ENCODE measurements at places on chromosomes 1 and 21. TPM values are rescaled to one million over a fixed set of nuclear protein-coding genes. Genes with fewer than 3 reads are reported as not detected.

GRCh38 chr21:43902441-43902840 is 37.4 kb downstream of the AGPAT3 start:
- no peak for DNase-seq

GRCh38 chr1:57115030-57115614 is 149.3 kb upstream of the C8B start:
- DNase-seq = no peak

The NECAP2 gene
- 34.4 TPM for total RNA-seq

The UTS2 gene
- total RNA-seq = not detected

DNA sequence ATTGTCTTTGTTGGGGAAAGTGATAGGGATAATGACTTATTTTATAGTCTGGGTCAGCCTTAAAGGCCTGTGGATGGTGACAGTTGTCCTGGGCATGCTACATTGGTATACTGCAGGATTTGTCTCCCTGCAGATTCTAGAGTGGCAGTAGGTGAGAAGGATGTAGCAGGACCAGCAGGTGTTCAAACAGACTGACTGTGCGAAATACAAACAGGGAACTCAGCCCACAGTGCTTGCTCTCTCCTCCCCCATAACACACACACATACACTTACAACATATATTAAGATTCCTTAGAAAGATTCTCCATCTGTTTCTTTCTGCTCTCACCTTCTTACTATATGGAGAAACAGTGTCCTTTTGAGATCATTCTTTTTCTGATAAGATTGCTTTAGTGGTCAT is 6.9 kb downstream of the PDE4B start:
- no peak for DNase-seq

The PDC gene
- total RNA-seq = not detected

The TNFSF4 gene
- total RNA-seq = 2.1 TPM

GRCh38 chr1:3452866-3453175 is 1.6 kb upstream of the ARHGEF16 start:
- peak; percentile 47 for DNase-seq

DNA sequence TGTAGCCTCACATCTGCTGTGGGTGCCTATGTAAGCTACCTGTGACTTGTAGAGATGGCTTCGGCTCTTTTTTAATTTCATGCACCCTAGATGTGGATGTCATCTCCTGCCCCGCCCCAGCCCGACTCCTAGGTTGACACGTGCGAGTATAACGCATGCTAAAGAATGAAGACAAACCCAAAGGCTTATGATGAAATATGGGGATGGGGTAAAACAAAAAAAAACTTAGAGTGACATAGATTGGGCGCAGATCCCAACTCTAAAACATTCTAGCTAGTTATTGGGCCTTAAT is 613 bp upstream of the ERO1B start:
- DNase-seq = peak; percentile 62

- no peak for DNase-seq
These were observed 163.2 kb downstream of the FMN2 start for GRCh38 chr1:240254778-240255291.

DNA sequence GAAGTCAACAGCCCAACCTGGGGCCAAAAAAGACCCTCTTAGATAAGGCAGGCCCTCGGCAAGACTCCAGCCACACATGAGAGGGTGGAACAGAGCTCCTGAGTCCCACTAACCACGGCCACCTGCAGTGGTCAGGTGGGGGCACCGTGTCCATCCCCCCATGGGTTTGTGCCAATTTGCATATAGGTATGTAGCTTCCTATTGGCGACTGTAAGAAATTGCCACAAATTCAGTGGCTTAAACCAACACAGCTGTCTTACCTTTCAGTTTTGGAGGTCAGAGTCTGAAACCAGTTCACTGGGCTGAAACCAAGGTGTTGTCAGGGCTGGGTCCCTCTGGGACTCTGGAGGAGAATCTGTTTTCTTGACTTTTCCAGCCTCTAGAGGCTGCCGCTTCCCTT is 59.3 kb downstream of the COL18A1 start:
- DNase-seq = peak; percentile 36

The C1QB gene
- total RNA-seq = 215 TPM

GRCh38 chr1:185478877-185479276 is 161.8 kb upstream of the IVNS1ABP start:
- DNase-seq = no peak

DNA sequence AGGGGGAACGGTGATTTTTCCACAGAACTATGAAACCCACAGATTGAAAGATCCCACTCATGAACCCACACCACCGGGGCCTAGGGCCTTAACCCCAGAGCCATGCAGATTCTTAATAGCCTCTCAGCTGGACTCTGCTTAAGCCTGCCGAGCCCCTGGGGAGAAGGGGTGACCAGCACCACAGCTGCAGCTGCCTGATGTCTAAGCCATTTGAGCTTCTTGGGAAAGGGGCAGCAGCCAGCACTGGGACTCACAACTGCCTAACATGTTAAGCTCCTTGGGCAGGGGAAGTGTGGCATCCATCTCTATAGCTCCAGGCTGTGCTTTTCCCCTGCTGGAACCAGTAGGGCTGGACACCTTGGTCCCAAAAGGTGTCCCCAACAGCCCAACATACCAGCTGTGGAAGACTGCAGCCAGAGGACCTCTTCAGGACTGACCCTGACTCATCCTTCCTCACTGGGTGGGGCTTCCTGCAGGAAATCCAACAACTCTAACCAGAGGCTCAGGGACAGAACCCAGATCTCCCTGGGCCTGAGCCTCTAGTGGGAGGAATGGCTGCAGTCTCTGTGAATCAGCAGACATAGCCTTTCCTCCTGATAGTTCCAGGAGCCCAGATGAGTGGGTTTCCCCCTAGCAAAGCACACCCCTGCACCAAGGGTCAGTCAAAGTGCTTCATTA is 34.6 kb upstream of the FMO3 start:
- no peak for DNase-seq

The TSPAN1 gene
- 1,819 TPM for total RNA-seq

The TATDN3 gene
- 9.2 TPM for total RNA-seq

DNA sequence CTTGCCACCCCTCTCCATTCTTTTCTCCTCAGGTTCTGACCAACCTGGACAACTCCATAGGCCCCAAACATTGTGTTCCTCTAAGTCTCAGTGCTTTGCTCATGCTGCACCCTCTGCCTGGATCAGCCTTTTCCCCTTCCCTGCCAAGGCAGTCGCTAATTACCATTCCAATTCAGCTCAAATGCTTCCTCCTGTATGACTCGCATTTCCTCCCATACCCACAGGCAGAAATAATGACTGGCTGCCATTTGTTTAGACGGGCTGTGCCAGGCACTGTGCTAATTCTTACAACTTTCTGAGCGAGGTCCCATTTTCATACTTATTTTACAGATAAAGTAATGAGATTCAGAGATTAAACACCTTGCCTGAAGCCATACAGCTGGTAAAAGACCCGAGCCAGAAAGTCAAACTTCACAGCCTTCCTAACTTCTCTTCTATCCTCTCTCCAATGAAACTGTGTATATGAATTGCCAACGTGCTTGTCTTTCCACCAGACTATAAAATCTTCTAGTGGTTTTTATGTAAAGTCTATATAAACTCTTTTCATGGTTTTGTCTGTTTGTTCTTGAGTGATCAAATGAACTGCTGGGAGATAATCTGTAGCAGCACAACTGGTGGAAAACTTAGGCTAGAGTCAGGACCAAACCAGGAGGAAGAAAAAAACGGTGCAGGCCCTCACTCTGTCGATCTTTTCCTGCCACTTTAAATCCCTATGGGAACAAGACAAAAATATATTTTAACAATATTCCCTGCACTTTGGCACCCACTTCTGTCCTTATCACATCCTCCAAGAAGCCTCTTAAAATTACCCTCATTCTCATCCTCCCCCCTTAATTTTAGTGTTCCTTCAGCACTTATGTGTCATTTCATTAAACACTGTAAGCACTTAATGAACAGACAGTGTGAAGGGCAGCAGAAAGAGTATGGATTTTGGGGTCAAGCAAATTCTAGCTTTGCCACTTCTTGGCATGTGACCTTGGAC is 33.7 kb downstream of the RAB3B start:
- no peak for DNase-seq

The SFT2D2 gene
- 87.0 TPM for total RNA-seq

DNA sequence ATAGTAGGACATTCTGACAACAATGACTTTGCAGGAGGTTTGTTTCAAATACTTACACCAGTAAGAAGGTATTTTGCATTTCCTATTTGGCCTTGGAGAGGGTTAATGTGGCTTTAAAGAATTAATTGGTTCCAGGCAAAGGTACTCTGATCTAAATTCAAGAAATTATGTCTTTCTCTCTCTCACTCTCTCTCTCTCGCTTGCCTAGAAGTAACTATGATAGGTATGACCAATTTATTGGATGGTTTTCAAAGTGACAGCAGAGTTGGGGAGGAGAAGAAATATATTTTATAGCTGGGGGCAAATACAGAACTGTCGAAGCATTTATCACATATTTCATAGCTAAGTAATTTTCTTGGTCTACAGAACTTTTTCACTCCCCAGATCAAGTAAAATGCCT is 116.0 kb downstream of the ATP6V1G3 start:
- DNase-seq = no peak

The FABP3 gene
- total RNA-seq = 7.1 TPM

DNA sequence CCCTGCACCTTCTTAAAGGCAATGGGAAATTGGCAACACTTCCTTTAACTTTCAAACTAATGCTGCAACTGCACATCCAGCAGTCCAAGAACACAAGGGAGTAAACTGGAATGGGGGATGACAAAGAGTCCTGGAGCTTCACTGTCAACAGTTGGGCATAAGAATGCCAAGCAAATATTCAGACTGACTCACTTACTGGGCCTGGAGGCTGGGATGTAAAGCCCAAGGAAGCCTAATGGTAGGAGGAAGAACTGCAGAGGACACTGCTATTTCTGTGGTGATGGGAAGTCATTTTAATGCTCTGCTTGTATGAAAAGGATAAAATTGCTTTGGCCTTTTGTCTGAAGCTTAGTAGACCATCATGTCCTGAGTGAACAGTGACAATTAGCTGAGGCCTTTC is 15.7 kb upstream of the DMRTA2 start:
- no peak for DNase-seq

GRCh38 chr1:196690582-196690981 is 38.7 kb downstream of the CFH start:
- DNase-seq = no peak

DNA sequence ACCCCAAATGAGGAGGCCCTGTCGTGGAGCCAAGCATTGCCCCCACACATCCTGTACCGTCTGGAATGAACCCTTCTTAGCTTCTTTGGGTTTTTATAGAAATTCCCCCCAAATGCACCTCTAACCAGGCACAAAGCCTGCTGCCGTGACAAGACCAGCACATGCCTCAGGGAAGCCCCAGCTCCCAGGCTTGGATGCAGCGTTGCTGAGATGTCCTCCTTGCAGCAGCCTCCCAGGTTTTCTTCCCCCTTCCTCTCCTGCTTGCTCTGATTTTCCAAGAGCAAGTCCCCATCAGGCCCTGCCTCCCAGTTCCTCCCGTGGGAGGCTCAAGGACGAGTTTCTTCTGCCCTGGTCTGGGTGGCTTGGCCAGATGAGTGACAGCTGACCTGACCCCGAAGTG is 119.0 kb upstream of the VAMP3 start:
- DNase-seq = no peak

- peak; percentile 63 for DNase-seq
These were observed 2.2 kb downstream of the IL10RB start for GRCh38 chr21:33268393-33268736.

DNA sequence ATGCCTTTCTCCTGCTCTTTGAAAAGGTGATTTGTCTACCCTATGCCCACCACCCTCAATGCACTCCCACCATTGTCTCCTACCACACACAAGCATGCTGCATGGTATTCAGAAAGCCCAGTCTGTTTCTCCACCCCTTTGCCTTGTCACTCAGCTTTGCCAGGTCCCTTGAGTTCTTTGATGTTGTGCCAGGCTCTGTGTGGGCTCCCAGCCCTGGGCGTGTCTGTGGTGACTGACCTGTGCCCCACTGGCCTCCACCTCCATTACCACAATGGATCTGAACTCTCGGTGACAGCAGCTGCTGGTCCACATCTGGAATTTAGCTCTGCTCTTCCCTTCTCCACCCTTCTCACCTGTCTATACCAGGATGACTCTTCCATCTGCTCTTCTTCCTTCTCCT is 34.9 kb downstream of the ATP2B4 start:
- DNase-seq = peak; percentile 65

GRCh38 chr1:115331558-115332331 is 6.3 kb downstream of the NGF start:
- no peak for DNase-seq

The CCDC185 gene
- total RNA-seq = not detected

The SHC1 gene
- total RNA-seq = 122 TPM

DNA sequence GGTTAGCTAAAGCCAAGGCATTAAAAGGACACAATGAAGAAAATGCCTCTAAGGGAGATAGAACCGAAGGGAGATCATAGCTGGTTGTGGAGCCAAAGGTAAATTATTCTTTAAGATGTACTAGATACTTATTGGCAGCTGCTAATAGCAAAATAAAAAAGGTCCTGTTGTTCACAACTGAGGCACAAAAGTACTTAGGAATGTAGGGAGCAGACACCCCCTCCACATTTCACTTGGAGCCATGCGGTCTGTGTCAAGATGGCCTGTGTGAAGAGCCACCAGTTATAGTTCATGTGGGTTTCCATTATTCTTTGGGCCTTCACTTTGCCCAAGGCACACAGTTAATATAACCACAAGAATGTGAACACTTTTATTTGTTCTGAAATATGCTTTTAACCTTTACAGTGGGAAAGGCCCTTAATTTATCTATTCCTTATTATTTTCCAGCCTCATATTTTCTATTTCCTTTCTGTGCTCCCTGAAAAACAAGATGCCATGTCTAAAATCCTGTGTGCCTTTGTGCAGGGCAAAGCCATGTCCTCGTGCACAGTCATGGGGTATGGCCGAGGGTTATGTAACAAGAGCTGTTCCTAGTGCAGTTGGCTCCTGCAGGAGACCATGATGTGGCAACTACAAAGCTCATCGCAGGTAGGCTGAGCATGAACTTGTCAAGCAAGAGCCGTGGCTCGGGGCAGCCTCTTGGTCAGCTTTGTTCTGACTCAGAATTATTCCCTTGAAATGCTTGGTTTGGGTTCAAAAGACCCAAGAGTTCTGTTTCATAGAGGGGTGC is 16.2 kb upstream of the WDR26 start:
- DNase-seq = no peak

GRCh38 chr1:160795951-160796383 is at the start of gene LY9:
Gene LY9 (plus strand): TSS chr1:160796174. CDS start chr1:160796188, 14 bp downstream.
- no peak for DNase-seq

GRCh38 chr1:198598796-198599321 is 40.0 kb upstream of the PTPRC start:
- DNase-seq = no peak

- no peak for DNase-seq
These were observed 872 bp downstream of the GPBP1L1 start for GRCh38 chr1:45685308-45686014.

DNA sequence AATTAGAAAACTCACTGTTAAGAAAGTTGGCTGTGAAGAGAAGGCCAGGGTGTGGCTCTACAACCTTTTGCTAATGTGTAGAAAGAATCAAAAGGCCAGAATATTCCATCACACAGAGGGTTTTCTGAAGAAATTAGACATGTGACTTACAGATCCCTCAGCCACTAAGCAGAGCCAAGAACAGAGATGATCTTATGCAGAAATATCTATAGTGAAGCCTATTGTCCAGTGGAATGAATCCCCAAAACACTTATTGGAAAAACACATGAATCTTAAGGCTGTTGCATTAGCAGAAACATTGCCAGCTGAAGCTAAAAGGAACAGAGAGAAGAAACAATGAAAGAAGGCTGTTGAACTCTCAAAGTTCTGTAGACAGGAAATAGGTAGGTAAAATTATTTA is 979.2 kb downstream of the MRPL39 start:
- DNase-seq = no peak

The ARHGEF10L gene
- total RNA-seq = 87.6 TPM

- peak; percentile 72 for DNase-seq
These were observed 20.7 kb downstream of the MIS18A start for GRCh38 chr21:32257962-32258785.

GRCh38 chr1:66266350-66266749 is 267.6 kb upstream of the SGIP1 start:
- no peak for DNase-seq

The KRTAP12-2 gene
- total RNA-seq = not detected
